Umbilical cord (tissue), 2 donors: ENCODE measurements at places on chromosomes 1 and 21.

DNA sequence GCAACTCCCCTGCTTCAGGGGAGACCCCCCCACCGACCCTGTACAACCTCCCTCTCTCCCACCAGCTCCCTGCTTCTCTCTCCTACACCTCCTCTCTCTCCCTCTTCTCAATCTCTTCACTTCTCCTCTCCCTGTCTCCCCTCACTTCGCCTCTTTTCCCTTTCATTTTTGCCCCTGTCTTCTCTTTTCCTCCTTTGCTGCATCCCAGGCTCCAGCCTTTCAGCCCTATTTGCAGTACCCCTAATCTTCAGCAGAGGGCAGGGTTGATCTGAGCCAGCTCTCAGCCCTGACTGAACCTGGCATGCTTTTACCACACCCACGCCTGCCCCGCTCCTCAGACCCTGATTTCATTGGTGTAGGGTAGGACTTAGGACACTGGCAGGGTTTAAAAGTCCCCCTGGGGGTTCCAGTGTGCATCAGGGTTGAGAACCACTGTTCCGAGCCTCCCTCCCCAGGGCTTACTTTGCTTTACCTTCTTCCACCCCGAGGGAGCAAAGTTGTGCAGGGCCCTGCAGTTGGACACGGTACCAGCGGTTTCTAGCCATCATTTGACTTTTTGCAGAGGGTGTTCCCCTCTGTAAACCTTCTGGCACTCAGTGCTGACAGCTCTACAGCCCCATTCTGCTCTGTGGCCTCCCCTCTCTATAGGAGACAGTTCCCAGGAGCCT is 67.3 kb upstream of the CNTN2 start:
- DNase-seq = peak; percentile 51

DNA sequence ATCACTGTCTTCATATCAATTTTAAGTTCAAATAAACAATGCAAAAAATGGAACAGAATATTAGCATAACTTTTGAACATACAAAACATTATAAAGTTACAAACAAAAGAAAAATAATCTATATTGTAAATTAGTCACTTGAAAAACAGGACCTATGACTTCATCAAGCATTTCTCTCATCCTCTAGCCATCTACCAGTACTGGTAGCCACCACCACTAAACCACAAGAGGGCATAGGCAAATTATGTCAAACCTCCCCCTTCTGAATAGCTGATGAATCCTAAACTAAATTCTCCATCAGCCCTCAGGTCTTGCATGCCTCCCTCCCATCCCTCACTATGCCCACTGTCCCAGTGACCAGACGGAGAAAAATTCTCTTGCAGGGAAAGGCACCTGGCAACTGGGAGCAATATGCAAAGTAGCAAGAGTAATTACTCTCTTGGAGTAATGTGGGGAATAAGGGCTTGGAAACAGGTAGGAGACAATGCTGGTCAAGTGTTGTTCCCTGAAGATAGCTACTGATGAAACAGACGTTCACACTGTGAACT is 37.1 kb downstream of the SSX2IP start:
- no peak for DNase-seq

DNA sequence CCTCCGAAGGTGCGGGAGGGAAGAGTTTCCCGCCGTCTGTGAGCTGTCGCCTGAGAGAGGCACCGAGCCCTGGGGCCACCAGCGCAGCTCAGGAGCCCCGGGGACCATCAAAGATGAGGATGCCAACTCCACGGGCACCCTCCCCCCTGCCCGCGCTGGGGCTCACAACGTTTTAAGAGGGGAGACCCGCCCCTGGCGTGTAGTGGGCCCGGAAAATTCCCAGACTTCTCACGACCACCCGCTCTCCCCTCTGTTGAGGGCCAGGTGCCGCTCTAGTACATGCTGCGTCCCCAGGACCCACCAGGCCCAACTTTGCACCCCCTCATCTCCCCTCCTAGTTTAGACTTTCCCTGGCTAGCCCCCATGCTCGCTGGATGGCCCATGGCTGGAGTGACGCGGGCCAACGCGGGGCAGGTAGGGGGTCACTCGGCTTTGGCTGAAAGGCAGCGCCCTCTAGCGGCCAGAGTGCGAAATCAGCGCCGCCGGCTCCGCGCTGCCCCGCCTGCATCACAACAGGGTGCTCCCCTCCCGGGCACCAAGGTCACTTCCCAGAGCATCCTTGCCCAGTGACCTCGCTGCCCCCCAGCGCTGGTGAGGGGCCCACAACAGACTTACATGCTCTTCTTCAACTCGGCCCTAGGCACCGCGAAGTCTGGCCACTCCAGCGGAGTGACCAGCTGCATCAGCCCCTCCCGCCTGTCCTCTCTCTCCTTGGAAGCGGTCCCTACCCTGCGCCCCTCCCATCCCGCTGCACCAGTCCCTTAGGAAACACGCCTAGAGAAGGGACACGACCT is 1.8 kb downstream of the CD160 start:
- peak; percentile 28 for DNase-seq

- DNase-seq = no peak
These were observed 781.1 kb upstream of the ADGRL4 start for GRCh38 chr1:79787631-79788030.

DNA sequence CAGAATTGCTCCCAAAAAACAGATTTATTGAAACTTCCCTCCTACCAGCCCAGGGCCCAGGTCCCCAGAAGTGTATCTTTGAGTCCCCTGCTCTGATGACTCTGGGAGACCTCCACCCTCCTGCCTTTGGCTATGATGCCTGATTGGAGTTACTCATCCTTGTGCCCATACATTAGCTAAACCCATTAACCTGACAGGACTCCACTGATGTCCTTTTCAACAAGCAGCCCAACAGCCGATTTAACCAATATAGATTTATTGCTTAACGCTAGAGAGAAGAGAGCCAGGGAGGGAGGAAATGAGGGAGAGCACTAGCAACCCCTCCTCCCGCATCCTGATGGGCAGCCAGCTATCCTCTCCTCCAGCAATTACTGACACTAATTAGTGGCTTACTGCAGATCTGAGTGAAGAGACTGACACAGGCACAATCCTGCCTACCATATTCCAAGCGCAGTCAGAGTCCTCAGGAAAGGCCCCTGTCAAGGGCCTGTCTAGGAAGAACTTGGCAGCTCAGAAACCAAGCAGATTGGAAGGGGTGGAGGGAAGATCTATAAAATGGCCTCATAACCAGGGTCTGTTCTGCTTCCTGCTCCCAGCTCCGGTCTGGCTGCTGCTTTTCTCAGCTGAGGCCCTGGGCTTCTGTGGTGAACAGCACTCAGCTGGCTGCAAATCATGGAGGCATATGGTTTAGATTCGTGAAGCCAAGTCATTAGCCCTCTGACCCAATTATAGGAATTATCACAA is 484.5 kb upstream of the DAB1 start:
- no peak for DNase-seq
